Thyroid gland (tissue), 4 donors: ENCODE measurements at places on chromosomes 5 and 9. TPM values are rescaled to one million over a fixed set of nuclear protein-coding genes. Genes with fewer than 3 reads are reported as not detected.

Gene SGCD
- 8.8 TPM for total RNA-seq

DNA sequence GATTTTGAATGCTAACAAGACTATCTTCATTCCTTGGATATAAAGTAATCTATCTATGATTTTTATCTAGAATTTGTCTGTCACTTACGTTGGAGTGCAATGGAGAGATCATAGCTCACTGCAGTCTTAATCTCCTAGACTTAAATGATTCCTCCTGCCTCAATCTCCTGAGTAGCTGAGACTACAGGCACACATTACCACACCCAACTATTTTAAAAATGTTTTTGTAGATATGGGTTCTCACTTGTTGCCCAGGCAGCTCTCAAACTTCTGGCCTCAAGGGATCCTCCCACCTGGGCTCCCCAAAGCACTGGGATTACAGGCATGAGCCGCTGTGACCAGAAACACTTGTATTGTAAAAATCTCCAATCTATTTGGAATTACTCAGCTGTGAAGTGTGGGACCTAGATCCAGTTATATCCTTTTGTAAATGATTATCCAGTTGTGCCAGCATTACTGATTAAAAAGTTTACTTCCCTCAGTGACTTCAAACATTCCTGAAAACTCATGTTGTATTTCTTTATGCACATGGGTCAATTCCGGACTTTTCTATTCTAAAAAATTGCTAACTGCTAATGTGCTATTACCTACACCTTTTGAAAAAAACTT is 1793.8 kb upstream of the WWC1 start:
- H3K27me3 ChIP-seq = no peaks in the 10 kb centered on the region
- H3K27ac ChIP-seq = no peak overlapping the region
- no peak for DNase-seq
- no peaks in the 10 kb centered on the region for H3K4me1 ChIP-seq
- no peaks in the 10 kb centered on the region for H3K36me3 ChIP-seq
- H3K4me3 ChIP-seq = no peak overlapping the region

Gene FGF18
- not detected for total RNA-seq

GRCh38 chr9:131869348-131869747 is 129.5 kb upstream of the RAPGEF1 start:
- DNase-seq = no peak
- no peaks in the 10 kb centered on the region for H3K27me3 ChIP-seq
- H3K4me1 ChIP-seq = no peaks in the 10 kb centered on the region
- no peak overlapping the region for H3K4me3 ChIP-seq

GRCh38 chr9:3023449-3023848 is 179.6 kb upstream of the PUM3 start:
- H3K27ac ChIP-seq = no peak overlapping the region
- H3K27me3 ChIP-seq = no peaks in the 10 kb centered on the region
- H3K4me3 ChIP-seq = no peak overlapping the region
- DNase-seq = no peak
- H3K36me3 ChIP-seq = no peaks in the 10 kb centered on the region

DNA sequence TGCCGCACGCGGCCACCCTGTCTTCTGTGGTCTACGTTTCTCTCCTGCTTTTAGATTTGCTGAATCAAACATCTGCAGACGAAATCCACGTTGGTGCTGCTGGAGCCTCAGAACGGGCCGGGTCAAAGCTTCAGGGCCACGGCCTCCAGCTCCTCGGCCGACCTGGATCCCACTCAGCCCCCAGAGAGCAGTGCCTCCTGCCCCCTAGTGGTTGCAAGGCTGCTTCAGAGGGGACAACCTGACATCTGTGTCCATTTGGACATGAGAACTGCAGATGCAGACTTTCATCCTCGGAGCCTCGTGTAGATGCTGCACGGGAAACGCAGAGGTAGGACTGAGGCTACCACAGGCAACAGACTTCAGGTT is 23.0 kb upstream of the SLC6A3 start:
- DNase-seq = peak; percentile 63
- no peak overlapping the region for H3K27ac ChIP-seq
- H3K4me3 ChIP-seq = no peak overlapping the region
- H3K27me3 ChIP-seq = no peaks in the 10 kb centered on the region
- no peaks in the 10 kb centered on the region for H3K4me1 ChIP-seq

Gene ANAPC2
- total RNA-seq = 25.6 TPM

DNA sequence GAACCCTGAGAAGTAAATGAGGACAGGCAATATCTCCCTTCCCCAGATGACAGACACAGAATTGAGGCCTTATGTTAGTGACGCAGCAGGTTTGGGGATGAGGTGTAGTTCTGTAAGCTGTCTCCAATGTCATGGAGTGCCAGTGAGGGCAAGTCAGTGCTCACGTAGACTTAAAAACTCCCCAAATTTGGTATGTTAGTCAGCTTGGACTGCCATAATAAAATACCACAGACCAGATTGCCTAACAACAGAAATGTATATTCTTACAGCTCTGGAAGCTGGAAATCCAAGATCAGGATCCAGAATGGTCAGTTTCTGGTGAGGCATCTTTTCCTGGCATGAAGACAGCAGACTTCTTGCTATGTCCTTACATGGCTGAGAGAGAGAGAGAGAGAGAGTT is 14.9 kb downstream of the FOXI1 start:
- DNase-seq = no peak
- no peaks in the 10 kb centered on the region for H3K36me3 ChIP-seq
- no peaks in the 10 kb centered on the region for H3K27me3 ChIP-seq
- H3K4me1 ChIP-seq = no peaks in the 10 kb centered on the region

GRCh38 chr5:126433701-126434100 is 10.5 kb downstream of the GRAMD2B start:
- no peak for DNase-seq
- no peak overlapping the region for H3K4me3 ChIP-seq
- peaks cover 53% of the 10 kb centered on the region for H3K4me1 ChIP-seq
- H3K27ac ChIP-seq = peak overlapping the region; percentile 64
